ENCODE measurements at places on chromosomes 11 and 22. TPM values are rescaled to one million over a fixed set of nuclear protein-coding genes. Genes with fewer than 3 reads are reported as not detected.

- no peak for DNase-seq
Measured at GRCh38 chr22:40235308-40235707, 57.6 kb downstream of the TNRC6B start.

DNA sequence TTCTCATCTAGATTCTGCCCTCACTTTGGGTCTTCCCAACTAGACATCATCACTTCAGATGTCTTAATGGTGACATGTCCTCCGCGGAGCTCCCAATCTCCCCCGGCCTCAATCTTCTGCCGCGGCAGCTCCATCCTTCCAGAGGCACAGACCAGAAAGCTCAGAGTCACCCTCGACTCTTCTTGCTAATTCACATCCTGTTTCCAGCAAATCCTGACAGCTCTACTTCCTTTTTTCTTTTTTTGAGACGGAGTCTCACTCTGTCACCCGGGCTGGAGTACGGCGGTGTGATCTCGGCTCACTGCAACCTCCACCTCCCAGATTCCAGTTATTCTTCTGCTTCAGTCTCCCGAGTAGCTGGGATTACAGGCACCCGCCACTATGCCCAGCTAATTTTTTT is 54.5 kb downstream of the CACNG2 start:
- no peak for DNase-seq

The RCOR2 gene
- 0.83 TPM for total RNA-seq

The OR5P2 gene
- not detected for total RNA-seq

DNA sequence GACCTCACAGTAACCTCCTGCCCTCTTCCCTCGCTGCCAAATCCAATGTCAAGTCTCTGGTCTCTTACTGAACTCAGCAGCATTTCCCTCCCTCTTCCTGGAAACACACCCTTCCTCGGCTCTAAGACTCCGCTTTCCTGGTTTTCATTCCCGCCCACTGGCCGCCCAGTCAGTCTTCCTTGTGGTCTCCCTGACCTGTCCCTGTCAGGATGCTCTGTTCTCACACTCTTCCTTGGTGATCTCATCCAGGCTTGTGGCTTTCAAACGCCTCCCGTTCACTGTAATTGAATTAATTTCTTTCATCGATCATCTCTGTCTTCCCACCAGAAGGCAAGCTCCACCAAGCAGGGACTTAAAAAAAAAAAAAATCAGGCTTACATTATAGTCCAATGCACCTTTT is 33.5 kb downstream of the MYO18B start:
- no peak for DNase-seq

GRCh38 chr11:64338716-64339115 is 1.3 kb upstream of the CCDC88B start:
- no peak for DNase-seq

- DNase-seq: no peak
Measured at GRCh38 chr11:15989685-15990084, 366.7 kb downstream of the SOX6 start.

GRCh38 chr11:16788141-16789062 is 50.0 kb downstream of the C11orf58 start:
- DNase-seq: peak; percentile 80

DNA sequence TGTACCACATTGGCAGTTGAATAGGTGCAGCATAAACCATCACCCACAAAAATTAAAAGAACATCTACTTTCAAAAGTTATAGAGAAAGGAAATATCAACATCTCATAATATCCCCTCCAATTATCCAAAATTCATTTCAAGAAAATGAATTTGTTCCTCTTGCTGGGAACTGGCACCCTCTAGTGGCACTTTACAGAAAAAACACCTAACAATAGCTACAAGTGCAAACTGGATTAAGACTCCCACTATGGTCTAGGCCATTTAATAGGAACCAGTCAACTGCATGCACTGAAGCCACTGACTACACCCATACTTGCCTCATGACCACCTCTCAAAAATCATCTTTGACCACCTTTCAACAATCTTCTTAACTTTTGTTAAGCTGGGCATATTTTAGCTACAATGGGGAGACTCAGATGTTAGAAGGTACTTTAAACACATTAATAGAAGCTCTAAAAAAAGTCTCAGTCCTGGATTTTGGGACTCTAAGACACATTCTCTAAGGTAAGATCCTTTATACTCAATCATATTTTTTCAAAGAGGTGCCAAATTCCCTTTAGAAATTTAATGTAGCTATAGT is 17.3 kb downstream of the TRAF6 start:
- DNase-seq: no peak

GRCh38 chr22:32932176-32932575 is 126.0 kb downstream of the SYN3 start:
- DNase-seq: no peak

DNA sequence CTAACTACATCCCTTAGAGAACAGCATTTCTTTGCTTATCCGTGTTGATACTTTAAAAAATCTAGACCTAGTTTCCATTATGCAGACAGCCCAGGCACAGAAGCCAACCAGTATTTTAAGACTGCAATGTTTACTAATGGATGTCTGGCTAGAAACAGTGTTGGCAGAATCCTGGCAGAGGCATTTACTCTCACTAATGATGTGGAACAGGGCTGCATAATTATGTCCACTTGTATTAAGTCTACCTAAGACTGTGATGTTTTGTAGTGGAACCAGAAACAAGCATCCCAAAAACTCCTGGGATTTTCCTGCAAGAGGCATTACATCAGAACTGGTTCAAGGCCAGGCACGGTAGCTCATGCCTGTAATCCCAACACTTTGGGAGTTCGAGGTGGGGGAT is 50.2 kb upstream of the PICALM start:
- peak; percentile 72 for DNase-seq

DNA sequence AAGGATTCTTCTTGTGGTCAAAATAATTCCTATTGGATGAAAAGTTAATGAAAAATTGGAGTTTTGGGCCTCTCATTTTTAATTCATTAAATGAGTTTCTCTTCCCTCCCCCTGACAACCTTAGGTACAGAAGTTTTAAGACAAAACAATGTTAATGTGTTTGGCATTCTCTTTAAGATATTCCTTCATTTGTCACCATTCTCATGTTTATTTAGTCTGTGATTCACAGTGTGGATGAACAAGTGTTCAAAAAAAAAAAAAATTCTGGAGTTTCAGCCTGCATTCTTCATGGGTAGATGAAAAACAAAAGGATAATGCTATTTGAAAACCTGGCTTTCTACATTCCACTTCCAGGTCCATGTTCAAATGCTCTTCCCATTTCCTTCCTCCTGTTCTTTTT is 172.6 kb upstream of the LUZP2 start:
- no peak for DNase-seq

The GDPD4 gene
- not detected for total RNA-seq

- no peak for DNase-seq
Measured at GRCh38 chr11:87136236-87136635, 98.5 kb downstream of the TMEM135 start.

- no peak for DNase-seq
Measured at GRCh38 chr11:10155793-10156490, 138.1 kb downstream of the SBF2 start.

The OSBP2 gene
- 3.0 TPM for total RNA-seq

The APOA5 gene
- total RNA-seq: not detected

DNA sequence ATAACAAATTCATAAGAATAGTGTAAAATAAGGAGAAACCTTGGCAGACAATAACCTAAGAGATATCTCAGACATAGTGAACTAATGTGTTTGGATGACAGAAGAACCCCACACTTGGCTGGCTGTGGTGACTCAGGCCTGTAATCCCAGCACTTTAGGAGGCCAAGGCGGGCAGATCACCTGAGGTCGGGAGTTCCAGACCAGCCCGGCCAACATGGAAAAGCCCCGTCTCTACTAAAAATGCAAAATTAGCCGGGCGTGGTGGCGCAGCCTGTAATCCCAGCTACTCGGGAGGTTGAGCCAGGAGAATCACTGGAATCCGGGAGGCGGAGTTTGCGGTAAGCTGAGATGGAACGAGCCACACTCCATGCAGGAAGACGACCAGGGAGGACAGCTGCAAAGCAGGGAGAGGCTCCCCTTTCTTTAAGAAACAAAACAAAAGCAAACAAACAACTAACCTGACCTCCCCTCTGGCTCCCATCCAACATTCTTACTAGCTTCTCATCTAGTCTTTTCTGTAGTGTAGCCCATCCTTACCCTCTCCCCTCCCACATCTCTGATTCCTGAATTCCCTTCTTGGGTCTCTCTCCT is 84.2 kb downstream of the ZNF280B start:
- DNase-seq: no peak

GRCh38 chr11:118263112-118263511 is 985 bp downstream of the MPZL2 start:
- DNase-seq: no peak

DNA sequence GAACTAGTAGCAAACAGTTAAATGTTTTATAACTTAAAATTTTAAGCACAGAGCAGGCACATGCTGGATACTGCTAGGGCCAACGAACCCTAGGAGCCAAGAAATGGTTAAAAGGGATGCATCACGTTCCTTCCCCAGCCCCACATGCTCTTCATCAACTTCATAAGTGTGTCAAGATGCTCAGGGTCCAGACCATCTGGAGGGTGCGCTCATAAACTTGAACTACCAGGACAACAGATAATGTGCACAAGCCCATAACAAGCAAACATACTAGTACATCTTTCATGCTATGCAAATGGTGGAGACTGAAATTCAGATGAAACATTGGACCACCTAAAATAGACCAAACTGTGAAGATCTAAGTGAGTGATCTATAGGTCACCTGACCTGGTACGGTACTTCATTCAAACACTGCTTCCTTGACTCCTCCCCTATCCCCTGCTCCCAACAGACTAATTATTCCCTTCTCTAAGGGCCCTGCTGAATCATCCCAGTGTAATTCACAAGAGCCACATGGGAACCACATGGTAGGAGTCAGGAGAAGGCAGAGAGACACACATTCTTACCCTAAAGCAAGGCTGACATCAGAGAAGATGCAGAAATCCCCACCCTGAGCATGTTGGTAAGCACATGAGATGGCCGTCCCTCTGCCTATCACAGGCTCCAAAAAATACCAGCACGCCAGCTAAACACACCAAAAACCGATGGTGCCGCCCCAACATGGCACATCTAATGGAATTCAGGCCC is 83.9 kb downstream of the ETS1 start:
- no peak for DNase-seq

The PEX26 gene
- total RNA-seq: 13.3 TPM

- no peak for DNase-seq
Measured at GRCh38 chr11:33375688-33376311, 118.6 kb downstream of the HIPK3 start.

The PHOX2A gene
- total RNA-seq: 2.9 TPM

The DDI1 gene
- not detected for total RNA-seq

GRCh38 chr11:76237914-76238313 is 31.6 kb upstream of the WNT11 start:
- no peak for DNase-seq

GRCh38 chr11:59062602-59063529 is 23.2 kb upstream of the GLYATL1B start:
- DNase-seq: no peak

- no peak for DNase-seq
Measured at GRCh38 chr11:32434356-32435151, 785 bp downstream of the WT1 start.

The SLN gene
- total RNA-seq: not detected

GRCh38 chr11:11146830-11147229 is 206.2 kb downstream of the CSNK2A3 start:
- no peak for DNase-seq

GRCh38 chr11:9529334-9529650 is 44.2 kb upstream of the WEE1 start:
- DNase-seq: no peak

GRCh38 chr11:63738720-63739360 is 29.7 kb downstream of the ZFTA start:
- DNase-seq: peak; percentile 81

The MPZL2 gene
- total RNA-seq: 8.6 TPM

- no peak for DNase-seq
Measured at GRCh38 chr11:110085255-110085838, 7.8 kb upstream of the ZC3H12C start.

The OPCML gene
- total RNA-seq: 0.14 TPM

The LUZP2 gene
- 0.16 TPM for total RNA-seq

DNA sequence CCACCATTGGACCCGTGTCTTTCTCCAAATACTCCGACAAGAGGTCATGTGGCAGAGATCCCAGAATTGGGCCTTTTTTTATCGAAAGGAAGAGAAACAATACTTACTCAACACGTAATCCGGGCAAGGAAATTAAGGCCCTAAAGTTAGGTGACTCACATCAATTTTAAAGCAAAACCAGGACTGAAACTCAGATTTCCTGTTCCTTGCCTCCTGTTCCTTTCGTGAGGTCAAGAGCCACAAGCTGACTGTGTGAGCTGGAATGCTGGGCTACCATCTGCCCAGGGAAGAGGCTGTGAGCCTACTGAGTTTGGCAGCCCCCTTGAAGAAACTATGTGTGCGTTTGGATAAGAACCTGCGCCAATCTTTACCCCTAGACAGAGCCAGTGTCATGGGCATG is 27.1 kb upstream of the MRGPRX2 start:
- no peak for DNase-seq

The OR4D11 gene
- not detected for total RNA-seq

The VPREB3 gene
- not detected for total RNA-seq

GRCh38 chr22:49295465-49295743 is 532.3 kb downstream of the BRD1 start:
- no peak for DNase-seq

- DNase-seq: no peak
Measured at GRCh38 chr11:83037877-83038276, 33.8 kb downstream of the RAB30 start.

The MS4A3 gene
- not detected for total RNA-seq
